ENCODE measurements at places on chromosomes 1 and 21. TPM values are rescaled to one million over a fixed set of nuclear protein-coding genes. Genes with fewer than 3 reads are reported as not detected.

GRCh38 chr1:155038602-155039307 is 5.1 kb downstream of the DCST1 start:
- DNase-seq: no peak

DNA sequence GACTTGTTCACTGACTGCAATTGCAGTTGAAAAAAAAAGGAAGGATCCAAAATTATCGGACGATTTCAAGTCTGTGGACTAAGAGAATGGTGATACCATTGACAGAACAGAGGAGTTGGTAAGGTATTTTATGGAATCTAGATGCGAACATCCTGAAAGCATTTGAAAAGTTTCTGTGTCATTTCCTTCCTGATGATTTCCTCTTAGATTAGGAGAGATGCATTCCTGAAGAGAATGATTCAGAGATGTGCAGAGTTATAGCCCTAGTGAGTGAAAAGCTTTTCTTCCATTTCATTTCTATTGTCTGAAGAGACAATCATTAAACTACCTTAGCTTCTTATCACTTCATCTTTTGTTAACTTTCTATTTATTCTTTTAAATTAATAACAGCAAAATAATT is 200.0 kb downstream of the KCNK2 start:
- no peak for DNase-seq

- no peak for DNase-seq
These were observed 78.4 kb downstream of the PEX14 start for GRCh38 chr1:10553118-10553517.

SMPDL3B gene
- total RNA-seq: 3.9 TPM

DNA sequence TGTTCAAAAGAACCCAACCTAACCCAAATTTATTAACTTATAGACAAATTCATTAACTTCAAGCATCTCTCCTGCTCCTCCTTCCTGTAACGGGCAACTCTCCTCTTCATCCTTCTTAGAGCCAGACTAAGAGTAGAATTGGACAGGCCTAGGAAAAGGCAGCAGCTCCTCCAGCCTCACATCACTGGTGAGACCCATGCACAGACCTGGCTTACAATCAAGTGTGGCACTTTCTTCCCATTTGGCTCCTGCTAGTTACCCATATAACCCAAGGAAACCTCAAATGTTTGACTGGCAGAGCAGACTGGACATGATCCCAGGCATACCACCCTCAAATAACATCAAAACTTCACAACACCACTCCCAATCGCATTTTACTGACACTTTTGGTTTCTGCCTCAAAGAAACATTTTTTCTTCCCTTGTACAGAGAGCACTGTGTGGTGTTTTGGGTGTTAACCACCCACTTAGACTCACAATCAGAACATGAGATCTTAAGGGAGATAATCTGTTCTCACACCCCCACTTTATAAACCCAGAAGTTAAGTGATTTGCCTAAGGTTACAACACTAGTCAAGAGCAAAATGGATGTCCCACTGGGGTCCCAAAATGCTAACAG is 101.4 kb downstream of the SIPA1L2 start:
- no peak for DNase-seq
